ENCODE measurements at places on chromosomes 2 and 18. TPM values are rescaled to one million over a fixed set of nuclear protein-coding genes. Genes with fewer than 3 reads are reported as not detected.

Gene PAIP2B
- polyA plus RNA-seq = 19.6 TPM

Gene TNFAIP6
- polyA plus RNA-seq = 2.4 TPM

DNA sequence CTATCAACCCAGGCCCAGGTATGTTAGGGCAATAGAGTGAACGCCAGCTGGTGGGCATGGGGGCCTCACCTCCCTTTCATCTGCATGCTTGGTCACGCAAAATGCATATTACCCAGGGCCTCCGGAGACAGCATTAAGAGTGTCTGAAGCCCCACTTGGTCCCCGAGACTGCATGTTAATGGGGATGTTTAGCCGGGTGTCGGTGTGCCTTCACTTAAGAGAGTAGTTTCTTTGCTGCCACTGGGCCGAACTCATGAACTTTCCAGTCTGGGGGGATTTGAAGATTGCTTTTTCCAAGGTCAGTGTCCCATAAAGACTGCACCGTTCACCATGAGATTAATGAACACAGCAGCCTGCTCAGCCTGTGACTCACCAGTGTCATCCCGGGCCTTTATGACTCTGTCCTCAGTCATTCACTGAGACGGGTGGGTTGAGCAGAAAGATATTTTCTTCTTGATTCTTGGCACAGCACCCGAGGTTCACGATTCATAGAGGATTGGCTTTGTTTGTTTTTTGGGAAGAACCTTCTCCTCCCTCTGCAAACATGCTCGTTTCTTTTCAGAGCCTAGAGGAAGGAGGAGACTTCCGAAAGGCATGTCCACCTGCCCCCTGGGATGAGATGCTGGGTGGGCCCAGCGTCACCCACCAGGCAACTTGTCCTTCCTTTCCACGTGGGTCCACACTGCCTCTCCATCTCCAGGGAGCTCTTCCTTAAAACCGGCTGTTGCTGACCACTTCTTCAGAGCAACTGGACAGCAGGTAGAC, 199.1 kb downstream of the GLI2 start:
- DNase-seq = no peak

Gene ZNF512
- 83.2 TPM for polyA plus RNA-seq

Gene IL1F10
- not detected for polyA plus RNA-seq

GRCh38 chr2:212649646-212650045, 111.0 kb upstream of the ERBB4 start:
- DNase-seq = no peak

DNA sequence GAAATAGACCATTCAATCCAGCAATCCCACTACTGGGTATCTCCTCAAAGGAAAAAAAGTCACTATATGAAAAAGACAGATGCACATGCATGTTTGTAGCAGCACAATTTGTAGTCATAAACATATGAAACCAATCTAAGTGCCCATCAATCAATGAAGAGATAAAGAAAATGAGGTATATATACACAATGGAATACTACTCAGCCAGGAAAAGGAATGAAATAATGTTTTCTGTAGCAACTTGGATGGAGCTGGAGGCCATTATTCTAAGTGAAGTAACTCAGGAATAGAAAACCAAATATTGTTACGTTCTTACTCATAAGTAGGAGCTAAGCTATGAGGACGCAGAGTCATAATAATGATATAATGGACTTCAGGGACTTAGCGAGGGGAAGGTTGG, 45.2 kb upstream of the LRRC30 start:
- DNase-seq = no peak

DNA sequence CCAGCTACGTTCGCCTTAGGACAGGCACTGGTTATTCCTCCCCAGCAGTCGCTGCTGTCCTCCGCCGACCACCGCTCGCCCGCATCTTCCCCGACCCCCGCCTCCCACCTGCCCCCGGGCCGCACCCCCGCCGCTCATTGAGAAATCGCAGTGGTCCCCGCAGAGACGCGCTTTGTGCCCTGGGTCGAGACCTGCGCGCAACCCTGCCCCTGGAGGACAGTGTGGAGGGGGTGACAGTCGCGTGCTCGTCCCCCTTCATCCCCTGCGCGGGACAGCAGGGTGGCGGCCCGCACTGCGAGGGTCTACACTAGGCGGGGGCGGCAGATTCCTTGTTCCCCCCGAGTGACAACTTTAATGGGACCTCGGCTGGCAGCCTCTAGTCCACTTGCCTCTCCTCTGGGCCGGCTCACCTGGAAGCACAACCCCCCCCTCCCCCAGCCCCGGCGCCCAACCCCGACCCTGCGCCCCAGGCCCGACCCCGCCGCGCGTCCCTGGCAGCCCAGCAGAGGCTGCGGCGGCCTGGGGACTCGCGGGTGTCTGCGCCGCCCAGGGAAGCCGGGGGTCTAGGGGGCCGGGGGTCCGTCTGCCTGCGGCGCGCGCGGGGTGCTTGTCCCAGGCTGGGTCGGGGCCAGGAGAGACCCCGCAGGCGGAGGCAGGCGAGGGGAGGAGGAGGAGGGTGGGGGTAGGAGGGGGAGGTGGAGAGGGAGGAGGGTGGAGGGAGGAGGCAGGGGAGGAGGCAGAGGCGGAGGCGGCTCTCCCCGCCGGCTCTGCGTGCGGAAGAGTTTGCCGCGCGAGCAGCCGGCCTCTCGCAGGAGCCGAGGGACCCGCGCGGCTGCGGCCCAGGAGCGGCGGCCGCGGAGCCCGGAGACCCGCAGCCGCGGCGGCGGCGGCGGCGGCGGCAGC, at the start of gene NPAS2:
NPAS2 (plus strand) TSS at position 770 of the 903 bp plus-strand sequence. CDS start 84,616 bp downstream, outside the sequence.
- DNase-seq = no peak

All from right renal cortex interstitium (tissue), 3 donors.